ENCODE measurements at places on chromosomes 7 and 10.

GRCh38 chr7:16484453-16485158 lies 19.1 kb upstream of the SOSTDC1 start:
- no peak for DNase-seq

- no peak for DNase-seq
Observed at GRCh38 chr7:374706-375311, 84.8 kb downstream of the FOXL3 start.

DNA sequence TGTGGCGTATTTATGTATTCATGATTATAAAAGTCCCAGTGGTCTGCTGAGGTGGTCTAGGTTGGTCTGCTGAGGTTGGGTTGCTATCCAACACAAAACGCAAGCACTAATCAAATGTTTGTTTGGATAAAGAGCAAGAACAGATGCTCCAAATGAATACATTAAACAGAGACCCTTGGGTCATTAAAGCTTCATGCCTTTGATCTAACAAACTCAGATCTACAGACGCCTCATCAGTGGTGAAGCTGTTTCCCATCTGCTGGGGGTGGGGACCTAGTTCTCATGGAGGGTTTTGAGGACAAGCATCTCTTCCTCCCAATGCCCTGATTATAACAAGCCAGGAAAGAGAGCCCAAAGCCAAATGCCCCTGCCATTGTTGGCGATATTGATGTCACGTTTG lies 786.7 kb downstream of the NRG3 start:
- no peak for DNase-seq

GRCh38 chr10:659688-660141 lies 29.8 kb downstream of the DIP2C start:
- no peak for DNase-seq

DNA sequence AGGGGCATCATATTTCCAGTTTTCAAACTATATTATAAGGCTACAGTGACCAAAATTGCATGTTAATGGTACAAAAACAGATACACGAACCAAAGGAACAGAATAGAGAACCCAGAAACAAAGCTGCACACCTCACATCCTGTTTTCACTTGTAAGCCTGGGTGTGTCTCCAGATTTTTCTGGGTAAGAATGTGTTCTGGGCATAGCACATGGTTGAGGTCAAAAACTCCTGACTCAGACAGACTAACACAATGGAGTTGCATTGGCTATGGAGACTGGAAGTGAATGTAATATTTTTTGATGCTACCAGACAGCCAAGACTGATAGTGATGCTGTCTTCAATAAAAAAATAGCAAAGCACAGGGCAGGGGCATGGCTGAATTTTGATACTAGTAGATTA lies 1175.2 kb downstream of the NXPH1 start:
- no peak for DNase-seq

- no peak for DNase-seq
Observed at GRCh38 chr7:31416381-31416870, 75.9 kb upstream of the NEUROD6 start.

DNA sequence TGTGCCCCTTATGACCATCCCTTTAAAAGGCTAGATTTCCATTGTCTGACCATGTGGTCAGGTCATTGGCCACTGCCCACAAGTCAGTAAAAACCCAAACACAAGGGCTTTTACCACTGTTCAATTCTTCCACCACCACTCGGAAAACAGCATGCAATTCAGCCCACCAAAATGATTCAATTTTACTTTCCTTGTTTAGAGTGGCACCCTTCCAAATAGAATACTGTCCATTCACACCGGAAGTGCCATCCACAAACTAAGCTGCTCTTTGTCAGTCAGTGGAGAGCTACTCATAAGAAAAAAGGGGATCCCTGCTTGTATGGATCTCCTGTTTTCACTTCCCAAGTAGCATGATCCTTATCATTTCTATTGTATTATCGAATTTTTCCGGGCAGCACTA lies 350.7 kb upstream of the MBL2 start:
- no peak for DNase-seq

DNA sequence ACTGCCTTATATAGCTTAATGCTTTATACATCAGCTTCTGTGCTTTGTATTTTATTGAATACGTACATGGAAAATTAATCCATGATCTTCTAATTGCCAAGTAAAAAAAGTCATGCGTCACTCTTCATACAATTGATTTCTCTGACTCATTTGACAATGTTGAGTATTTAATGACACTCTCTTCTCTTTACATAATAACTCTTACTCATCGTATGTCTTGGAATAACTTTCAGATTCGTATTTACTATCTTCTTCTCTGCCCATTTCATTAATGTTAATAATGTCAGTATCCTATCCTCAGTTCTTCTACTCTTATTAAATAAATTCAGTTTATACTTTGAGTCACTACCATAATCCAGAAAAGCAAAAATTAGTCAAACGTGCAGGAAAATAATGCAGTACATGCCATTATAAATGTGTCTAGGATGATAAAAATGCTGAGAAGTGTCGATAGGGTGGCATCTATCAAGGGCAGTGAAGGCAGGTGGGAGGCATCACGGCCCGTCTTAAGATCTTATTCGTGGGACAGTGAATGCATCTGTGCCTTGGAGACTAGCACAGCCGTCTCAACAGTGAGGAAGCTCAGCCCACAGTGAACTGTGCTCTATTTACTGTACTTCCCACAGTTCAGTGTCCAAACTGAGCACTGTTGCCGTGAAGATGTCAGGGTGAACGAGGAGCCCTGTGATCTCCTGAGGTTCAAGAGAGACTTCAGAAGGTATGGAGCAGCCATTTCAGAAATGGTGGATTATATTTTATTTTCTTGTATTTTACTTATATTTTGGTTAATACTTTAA lies 39.8 kb upstream of the AKR1E2 start:
- no peak for DNase-seq

- DNase-seq = peak; percentile 52
Observed at GRCh38 chr7:157568770-157569584, 232.2 kb downstream of the DNAJB6 start.

DNA sequence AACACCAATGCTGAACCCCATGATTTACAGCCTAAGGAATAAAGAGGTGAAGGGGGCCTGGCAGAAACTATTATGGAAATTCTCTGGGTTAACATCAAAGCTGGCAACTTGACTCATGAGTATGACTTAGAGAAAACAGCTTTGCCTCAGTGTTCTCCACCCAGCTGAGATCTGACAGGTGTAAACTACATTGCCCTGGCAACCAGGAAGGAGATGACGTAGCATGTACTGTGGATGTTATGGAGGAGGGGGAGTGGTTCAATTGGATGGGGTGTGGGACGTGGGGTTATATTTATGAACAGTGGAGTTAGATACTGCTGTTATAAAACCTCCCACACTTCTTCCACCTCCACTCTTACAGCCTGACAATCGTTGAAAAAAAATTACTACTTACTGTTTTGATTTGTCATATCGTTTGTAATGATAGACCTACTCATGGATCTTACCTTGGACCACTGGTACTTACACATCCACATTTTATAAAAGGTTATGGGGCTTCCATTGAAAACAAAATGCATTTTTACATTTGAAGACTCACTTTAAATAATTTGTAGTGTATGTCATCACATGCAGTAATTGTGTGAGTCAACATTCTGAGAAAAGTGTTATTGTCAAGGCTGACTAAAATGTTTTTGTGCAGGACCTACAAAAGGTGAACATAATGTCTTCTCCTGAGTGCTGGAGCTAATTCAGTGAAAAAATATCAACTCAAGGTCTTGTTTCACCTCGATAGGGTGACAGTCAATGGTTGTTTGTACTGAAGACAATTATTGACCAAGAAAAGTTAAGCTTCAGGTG lies 6.4 kb downstream of the OR2F1 start:
- DNase-seq = no peak

DNA sequence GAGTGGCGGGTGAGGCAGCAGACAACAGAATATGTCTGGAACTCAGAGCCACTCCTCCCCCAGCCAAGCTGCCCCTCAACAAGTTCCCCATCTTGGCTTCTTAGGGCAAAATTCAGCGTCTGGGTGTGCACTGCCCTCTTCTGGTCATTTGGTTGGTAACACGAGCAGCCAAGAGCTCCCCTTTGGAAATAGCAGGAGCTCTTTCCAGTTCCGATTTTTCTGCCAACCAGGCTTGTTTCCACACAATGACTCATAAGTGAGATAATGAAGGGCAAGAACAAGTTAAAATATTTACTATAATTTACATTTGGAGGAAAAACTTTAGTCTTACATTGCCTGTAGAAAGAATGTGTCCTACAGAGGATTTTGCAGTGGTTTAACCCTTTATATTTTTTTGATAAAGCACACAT lies 70.5 kb downstream of the ADCYAP1R1 start:
- peak; percentile 0 for DNase-seq

- DNase-seq = no peak
Observed at GRCh38 chr10:78574547-78574946, 494.2 kb upstream of the ZMIZ1 start.

GRCh38 chr10:12513775-12514673 lies 164.7 kb downstream of the CAMK1D start:
- no peak for DNase-seq

GRCh38 chr10:75841266-75841665 lies 409.8 kb downstream of the LRMDA start:
- no peak for DNase-seq

GRCh38 chr7:106283831-106284713 lies 711 bp downstream of the NAMPT start:
- DNase-seq = peak; percentile 47

GRCh38 chr10:88676283-88677060 lies 12.2 kb downstream of the LIPF start:
- no peak for DNase-seq

DNA sequence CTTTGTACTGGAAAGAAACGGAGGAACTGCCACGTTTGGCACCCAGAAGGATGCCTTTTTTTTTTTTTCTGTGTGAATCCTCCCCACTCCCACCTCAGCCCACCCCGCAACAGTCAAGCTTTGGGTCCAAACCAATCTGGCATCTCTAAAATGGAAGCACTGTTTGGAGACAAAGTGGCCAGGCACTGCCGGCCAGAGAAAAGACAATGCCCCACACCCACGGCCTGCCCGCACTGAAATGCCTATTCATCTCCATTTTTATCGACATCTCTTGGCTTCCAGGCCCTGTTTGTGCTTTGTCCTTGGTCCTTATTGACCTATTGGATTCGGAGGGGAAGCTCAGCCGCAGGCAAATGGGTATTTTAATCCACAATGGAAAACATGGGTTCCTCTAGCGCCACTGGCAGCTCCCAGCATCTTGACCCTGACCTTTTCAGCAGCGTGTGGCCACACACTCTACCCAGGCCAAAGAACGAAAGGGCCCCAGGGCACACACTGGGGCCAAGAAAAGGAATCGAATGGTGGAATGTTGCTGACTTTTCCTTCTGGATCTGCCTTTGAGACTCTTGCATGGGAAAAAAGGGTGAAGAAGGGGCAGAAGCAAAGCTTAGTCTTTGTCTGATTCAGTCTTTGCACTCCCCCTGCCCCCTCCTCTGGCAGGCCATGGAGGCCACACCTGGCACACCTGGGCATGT lies 162.6 kb upstream of the CDCA7L start:
- no peak for DNase-seq

GRCh38 chr7:37982423-37982822 lies 62.0 kb downstream of the EPDR1 start:
- DNase-seq = no peak

- DNase-seq = no peak
Observed at GRCh38 chr10:110619514-110620397, 24.4 kb upstream of the RBM20 start.

DNA sequence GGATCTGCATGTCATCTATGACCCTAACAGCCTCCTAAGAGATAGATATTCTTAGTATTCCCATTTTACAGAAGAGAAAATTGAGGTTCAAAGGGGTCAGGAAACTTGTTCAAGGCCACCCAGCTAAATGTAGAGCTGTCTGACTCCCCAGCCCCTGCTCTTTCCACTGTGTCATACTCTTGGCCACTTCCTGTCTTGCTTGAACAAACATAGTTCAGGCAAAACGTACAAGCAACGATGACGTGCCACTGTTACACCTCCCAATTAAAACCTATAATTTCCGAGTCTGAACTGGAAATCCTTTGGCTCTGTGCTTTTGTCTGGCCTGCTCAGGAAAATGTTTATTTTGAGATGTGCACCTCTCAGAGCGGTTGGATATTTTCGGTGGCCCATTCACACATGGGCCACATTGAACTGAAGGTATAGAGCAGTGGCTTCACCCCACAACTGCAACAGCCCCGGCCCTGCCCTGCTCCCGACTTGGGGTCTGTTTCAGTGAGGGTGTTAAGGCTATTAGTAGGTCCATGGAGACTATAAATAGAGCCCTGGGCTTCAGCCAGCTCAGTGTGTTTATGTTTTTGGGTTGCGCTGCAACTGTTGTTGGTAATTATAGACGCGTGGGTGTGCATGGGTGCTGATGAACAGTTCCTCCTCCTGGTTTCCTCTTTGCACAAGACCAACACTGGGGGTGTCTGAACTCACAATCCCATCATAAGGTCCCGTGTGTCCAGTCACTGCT lies 172.3 kb upstream of the ADO start:
- DNase-seq = peak; percentile 54

GRCh38 chr7:95577137-95577536 lies 19.2 kb downstream of the PDK4 start:
- no peak for DNase-seq

DNA sequence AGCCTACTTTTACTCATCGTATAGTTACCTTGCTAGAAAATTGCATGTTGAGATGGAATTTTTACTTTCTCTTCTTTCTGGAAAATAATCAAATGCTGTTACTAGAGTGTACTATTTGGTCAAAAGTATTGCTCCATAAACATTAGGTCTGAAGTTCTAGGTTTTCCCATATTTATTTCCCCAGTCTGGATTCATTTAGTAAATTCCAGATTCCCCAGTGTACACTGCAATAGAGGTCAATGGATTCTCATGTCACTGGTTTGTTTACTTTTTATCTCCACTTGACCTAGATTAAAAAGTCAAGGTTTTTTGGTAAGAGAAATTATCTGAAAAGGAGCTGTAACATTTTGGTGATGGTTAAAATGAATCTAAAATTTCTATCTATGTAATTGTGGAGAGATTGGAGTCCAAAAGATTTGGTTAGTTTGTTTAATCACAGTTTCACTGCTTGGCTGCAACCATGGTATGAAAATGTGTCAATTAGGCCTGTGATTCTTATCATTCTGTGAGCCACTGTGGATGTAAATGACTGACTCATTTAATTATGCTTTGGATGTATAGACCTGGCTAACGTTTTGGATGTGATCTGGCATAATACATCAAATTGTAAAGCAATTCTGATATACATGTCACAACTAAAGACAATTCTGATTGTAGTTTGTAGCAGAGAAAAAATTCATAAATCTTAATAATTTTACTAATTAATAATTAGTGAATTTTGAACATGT lies 32.7 kb upstream of the STEAP4 start:
- no peak for DNase-seq

GRCh38 chr7:6026820-6027311 lies 4.3 kb upstream of the ANKRD61 start:
- no peak for DNase-seq
